ENCODE measurements at places on chromosomes 11 and 22.

GRCh38 chr11:133619973-133620372 lies 87.7 kb upstream of the OPCML start:
- no peak for DNase-seq

- DNase-seq: no peak
Observed at GRCh38 chr11:11170352-11171084, 182.5 kb downstream of the CSNK2A3 start.

DNA sequence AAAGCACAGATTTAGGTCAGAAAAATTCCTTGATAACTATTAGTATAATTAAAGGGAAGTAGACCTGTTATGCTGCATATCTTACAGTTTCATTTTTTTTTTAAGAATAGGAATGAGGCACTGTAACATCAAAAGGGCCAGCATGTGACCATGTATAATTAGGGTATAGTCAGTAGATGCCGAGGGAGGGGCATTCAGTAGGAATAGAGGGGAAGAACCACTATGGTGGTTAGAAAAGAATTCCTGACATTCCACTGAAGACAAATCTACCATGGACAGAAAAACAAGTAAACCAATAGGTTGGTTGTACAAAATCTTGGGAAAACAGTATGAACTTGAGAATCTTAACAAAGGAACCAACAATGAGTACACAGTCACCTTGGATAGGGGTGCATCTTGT lies 78.4 kb upstream of the CCDC179 start:
- no peak for DNase-seq

DNA sequence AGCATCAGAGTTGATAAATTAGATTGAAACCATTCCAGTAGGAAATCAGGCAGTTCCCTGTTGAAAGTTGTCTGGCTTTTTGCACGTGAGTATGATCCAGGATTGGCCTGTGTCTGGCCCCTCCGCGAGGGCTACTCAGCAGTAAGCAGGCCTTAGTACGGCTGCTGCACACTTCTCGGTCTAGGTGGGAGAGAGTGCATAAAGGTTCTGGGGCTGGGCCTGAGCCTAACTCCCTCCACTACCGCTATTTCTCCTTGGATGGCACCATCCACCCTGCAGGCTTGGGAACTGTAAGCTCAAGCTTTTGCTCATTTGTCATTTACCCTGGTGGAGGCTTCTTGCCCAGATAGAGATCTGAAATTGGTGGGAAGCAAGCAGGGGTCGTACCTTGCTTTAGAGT lies 22.0 kb downstream of the TUB start:
- DNase-seq: no peak

- DNase-seq: no peak
Observed at GRCh38 chr11:15672825-15673224, 558.1 kb downstream of the INSC start.

DNA sequence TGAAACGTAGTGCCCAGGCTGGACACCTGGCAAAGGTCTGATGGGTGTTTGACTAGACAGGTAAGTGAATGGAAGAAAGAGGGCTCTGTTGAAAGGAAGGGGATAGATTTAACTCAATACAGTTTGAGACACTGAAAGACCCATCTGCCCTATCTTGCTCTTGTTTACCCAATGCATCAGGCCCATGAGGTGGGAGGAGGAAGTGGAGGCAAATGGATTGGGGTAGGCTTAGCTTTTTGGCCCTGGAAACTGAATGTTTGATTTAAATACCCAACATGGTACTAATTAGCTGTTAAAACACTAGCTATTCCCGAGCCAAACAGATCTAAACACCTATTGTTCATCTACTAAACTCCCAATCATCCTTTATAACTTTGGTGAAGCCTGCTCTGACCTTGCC lies 3.5 kb upstream of the UVRAG start:
- DNase-seq: no peak

DNA sequence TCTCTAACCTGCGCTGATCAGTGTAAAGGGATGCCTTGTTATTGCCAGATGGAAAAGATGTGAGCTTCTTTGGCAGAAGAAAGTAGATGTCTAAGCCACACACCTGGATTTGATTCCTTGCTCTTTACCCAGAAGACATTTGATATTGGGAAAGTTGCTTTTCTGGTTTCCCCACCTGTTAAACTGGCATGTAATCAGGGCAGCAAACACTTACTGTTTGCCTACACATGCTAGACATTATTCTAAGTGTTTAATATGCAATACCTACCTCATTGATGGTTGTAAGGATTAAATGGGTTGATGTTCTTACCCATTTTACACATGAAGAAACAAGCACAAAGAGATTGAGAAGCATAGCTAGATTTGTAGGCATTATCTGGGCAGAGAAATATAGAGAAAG lies 16.6 kb downstream of the ASRGL1 start:
- no peak for DNase-seq

DNA sequence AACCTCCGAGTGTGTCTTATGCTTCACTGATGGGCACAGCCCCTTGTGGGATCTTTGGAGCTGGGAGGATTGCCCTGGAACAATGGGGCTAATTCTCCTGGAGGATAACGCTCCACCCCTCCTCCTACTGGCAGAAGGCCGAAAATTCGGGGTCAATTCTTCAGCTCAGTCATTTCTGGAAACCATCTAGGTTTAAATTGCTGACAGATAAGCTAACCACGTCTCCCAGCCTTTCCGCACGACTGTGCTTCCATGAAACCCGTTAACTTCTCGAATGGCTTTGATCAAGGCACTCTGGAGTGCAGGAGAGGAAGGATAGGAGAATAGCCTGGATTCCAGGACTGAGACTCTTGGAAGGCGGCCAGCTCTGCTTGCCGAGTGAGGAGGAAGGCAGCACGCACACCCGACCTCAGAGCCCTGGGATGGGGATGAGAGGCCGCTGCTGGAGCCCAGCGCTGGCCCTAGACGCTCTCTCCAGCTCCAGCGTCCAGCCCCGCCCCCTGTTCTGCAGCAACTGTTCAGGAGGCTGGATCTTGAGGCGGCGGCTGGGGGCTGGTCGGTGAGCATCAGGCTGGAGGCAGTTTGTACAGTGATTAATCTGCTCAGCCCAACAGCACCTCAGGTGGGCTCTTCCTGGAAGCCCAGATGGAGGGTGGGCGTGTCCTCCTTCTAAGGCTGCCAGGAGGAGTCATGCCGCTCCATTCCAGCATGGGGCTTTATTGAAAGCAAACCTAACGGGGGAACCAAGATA lies 176.7 kb upstream of the NCAM1 start:
- DNase-seq: no peak

DNA sequence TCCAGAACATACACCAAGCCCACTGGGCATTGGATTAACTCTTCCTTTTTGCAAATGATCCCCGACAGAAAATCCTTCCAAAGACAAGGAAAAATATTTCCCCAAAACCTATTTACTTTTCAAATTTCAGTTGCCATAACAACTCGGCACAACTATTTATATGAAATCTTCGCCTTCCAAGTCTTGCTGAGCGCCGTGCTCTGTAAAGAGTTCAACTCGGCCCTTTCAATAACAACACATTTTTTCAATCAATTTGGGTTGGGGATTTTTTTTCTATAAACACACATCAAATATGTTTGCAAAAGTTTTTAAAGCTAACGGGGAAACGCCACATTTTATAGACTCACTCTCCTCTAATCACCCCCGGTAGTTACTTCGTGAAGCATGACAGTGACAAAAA lies 333.8 kb downstream of the MN1 start:
- DNase-seq: no peak

GRCh38 chr22:27776650-27776958 lies 25.0 kb downstream of the MN1 start:
- DNase-seq: no peak

- DNase-seq: no peak
Observed at GRCh38 chr22:32850591-32851517, 49.3 kb downstream of the TIMP3 start.

DNA sequence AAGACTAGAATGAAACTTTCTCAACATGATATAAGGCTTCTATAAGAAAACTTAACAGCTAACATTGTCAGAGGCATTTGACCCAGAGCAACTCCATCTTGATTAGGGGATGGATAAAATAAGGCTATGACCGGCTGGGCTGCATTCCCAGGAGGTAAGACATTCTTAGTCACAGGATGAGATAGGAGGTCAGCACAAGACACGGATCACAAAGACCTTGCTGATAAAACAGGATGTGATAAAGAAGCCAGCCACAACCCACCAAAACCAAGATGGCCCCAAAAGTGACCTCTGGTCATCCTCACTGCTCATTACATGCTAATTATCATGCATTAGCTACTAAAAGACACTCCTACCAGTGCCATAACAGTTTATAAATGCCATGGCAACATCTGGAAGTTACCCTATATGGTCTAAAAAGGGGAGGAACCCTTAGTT lies 135.2 kb downstream of the TTC28 start:
- DNase-seq: no peak

- DNase-seq: no peak
Observed at GRCh38 chr22:27650572-27650971, 151.0 kb downstream of the MN1 start.

GRCh38 chr11:128868841-128869671 lies 2.0 kb upstream of the KCNJ1 start:
- DNase-seq: no peak

GRCh38 chr11:65471447-65471891 lies 27.4 kb upstream of the MALAT1 start:
- peak; percentile 87 for DNase-seq

- peak; percentile 31 for DNase-seq
Observed at GRCh38 chr11:11157185-11157584, 195.9 kb downstream of the CSNK2A3 start.

DNA sequence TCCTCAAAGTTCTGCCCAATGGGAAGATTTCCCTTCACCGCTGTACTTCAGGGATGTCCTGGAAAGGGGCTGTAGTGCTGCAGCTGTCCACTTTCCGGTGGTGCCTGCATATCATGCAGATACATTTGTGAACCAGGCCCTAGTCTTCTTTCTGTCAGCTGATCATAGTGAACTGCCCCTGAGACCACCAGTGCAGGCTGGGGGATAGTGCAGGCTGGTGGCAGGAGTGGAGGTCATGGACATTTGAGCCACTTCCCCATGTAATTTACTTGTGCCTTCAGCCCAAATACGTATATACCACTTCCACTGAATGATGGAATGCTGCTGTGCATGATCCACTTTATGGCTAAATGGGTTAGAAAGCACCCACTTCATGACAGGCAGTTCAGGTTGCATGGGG lies 120.0 kb downstream of the ZNF280B start:
- DNase-seq: no peak

- DNase-seq: no peak
Observed at GRCh38 chr11:77087723-77088225, 14.9 kb upstream of the OMP start.

DNA sequence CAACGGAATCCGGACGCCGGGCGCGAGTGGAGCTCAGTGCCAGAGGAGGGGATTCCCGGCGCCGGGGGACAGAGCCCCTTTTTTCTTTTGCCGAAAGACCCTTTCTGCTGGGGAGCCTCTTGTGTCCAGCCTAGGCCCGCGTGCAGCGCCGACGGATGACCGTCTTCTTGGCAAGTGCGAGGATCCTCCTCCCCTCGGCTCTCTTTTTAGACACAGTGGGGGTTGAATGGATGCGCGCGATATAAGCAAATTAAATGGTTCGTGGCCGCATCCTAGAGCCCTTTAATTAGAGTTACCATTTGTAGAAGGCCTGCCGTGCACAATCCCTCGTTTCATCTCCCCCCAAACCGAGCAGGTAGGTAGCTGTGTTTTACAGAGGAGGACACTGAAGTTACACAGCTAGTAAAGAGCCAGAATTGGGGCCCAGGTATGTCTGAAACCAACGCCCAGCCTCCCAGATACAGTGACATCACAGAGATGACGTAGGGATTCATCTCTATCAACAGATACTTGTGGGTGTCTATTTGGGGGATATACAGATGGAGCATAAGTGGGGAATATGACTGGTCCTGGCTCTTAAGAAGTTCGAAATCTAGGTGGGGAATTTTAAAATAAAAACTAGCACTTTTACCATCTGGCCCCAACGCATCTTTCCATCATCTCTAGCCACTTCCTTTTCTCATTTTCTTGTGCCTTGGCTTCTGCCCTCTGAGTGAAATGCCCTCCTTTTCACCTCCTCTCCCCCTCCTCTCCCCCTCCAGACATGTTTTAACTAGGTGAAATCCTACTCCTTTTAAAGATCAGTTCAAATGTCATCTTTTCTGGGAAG lies 875 bp downstream of the TCP11L1 start:
- DNase-seq: peak; percentile 53

- DNase-seq: no peak
Observed at GRCh38 chr11:8312986-8313385, 49.3 kb upstream of the LMO1 start.

- DNase-seq: no peak
Observed at GRCh38 chr11:22749536-22749935, 80.1 kb downstream of the SVIP start.

GRCh38 chr11:112150517-112150916 lies 13.4 kb downstream of the IL18 start:
- DNase-seq: no peak

- no peak for DNase-seq
Observed at GRCh38 chr22:39299829-39300178, 19.6 kb downstream of the RPL3 start.

- peak; percentile 18 for DNase-seq
Observed at GRCh38 chr11:3340025-3340424, 38.9 kb downstream of the ZNF195 start.

DNA sequence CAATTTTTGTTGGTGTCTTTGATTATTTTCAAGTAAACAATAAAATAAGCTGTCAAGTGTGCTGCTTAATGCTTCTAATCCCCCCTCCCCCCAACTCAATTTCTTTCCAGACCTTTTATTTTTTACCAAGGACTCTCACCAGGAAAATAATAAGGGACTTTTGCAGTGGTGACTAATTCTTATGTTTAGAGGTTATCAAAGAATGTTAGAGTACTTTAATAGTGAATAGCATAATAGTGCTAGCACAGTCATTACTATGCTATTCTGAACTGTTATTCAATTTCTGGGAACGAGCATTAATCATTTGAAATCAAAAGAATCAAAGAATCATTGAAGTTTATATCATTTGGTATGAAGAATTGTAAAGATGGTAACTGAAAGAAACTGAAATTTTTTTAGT lies 251.4 kb downstream of the DDX10 start:
- no peak for DNase-seq

DNA sequence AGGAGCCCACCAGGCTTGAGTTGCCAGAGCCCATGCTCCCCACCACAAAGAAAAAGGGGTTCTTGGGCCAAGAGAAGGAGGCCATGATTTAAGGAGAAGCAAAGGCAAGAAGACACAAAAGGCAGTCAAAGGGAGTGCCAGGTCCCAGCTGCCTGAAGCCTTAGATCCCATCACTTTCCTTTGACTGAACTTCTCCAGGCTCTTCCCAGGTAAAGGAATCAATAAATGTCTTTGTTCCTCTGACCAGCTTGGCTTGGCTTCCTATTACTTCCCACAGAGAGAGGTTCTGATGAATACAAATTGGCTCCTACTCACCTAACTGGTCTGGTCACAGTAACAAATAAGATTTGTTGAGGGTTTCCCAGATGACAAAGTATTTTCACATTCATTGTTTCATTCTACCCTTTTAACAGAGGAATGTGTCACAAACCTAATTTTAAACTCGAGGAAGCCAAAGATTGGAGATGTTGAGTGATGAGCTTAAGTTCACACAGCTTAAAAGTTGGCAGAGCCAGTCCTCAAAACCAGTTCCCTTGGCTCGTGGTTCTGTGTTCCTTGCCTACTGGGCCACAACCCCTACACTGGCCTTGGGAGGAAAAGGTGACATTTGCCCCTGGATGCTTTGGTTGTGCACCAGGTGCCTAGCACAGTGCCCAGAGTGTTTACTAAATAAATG lies 96.4 kb upstream of the SESN3 start:
- no peak for DNase-seq

- no peak for DNase-seq
Observed at GRCh38 chr11:44298862-44299261, 11.1 kb downstream of the ALX4 start.

GRCh38 chr11:103988595-103988969 lies 47.9 kb upstream of the DDI1 start:
- DNase-seq: no peak

All from erythroblast (primary cell).